ENCODE measurements at places on chromosomes 7 and 10.

- DNase-seq, result no peak
Observed at GRCh38 chr10:58918887-58919286, 257.6 kb upstream of the PHYHIPL start.

- DNase-seq, result peak; percentile 84
Observed at GRCh38 chr7:73717991-73718405, 1.5 kb downstream of the STX1A start.

GRCh38 chr10:126433351-126433750 is 45.1 kb upstream of the ADAM12 start:
- no peak for DNase-seq

DNA sequence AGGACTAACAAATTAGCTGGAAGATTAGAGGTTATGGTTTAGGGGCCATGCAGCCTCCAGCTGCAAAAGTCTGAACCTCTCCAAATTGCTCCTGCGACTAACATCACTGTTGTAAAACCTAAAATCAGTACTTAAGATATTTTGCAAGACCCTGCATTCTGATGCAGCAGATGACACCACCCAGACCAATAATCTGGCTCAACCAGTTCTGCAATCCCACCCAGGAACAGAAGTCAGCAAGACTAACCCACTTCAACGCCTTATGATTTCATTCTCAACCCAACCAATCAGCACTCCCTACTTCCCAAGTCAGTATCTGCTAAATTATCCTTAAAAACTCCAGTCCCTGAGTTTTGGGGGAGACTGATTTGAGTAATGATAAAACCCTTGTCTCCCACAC is 250.8 kb upstream of the MBL2 start:
- DNase-seq, result no peak

GRCh38 chr7:25855854-25856782 is 295.9 kb upstream of the NFE2L3 start:
- DNase-seq, result no peak

GRCh38 chr7:24619978-24620377 is 46.7 kb downstream of the PALS2 start:
- DNase-seq, result no peak

- DNase-seq, result no peak
Observed at GRCh38 chr7:96136600-96137239, 185.2 kb downstream of the SLC25A13 start.

GRCh38 chr10:8035641-8036470 is 18.6 kb upstream of the GATA3 start:
- no peak for DNase-seq
